ENCODE measurements at places on chromosomes 5 and 9.

- no peak for DNase-seq
Observed at GRCh38 chr9:126453156-126453963, 126.7 kb downstream of the MVB12B start.

DNA sequence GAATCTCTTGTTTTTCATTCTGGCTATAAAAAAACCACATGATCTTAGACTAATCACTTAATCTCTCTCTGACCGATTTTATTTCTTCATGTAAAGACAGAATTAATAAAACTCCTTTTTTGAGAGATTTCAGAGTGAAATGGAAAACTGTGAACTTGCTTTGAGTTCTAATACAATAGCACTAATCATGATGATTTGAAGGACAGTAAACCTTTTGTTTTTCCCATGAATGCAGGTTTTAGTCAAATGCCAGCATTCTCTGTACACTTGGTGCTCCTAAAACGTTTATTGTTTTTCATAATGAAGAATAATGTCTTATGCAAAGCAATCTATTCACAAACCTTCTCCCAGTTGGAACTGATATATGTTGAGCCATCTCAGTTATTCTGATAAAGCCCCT, 86.8 kb downstream of the SLC24A2 start:
- DNase-seq = no peak

DNA sequence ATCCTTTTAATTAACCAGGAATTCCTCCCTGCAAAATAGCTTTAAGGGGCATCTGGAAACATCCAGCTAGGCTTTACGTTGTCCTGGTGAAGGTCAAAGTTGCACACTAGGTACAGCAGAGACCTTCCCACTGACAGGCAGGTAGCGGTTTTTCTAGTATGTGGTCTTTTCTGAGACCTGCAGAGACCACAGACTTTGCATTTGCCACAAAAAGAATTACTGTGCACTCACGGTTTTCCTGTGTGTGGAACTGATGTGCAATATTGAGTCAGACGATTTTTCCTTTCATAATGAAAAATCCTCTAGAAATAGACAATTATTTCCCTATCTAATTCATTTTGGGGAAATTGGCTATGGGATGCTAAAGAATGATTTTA, 417.0 kb upstream of the ADAMTSL1 start:
- no peak for DNase-seq

- no peak for DNase-seq
Observed at GRCh38 chr9:71796100-71796767, 27.9 kb upstream of the CEMIP2 start.

GRCh38 chr9:20880675-20881074, 150.8 kb downstream of the HACD4 start:
- no peak for DNase-seq

GRCh38 chr5:164998142-164998541, 1492.7 kb downstream of the MAT2B start:
- DNase-seq = no peak

DNA sequence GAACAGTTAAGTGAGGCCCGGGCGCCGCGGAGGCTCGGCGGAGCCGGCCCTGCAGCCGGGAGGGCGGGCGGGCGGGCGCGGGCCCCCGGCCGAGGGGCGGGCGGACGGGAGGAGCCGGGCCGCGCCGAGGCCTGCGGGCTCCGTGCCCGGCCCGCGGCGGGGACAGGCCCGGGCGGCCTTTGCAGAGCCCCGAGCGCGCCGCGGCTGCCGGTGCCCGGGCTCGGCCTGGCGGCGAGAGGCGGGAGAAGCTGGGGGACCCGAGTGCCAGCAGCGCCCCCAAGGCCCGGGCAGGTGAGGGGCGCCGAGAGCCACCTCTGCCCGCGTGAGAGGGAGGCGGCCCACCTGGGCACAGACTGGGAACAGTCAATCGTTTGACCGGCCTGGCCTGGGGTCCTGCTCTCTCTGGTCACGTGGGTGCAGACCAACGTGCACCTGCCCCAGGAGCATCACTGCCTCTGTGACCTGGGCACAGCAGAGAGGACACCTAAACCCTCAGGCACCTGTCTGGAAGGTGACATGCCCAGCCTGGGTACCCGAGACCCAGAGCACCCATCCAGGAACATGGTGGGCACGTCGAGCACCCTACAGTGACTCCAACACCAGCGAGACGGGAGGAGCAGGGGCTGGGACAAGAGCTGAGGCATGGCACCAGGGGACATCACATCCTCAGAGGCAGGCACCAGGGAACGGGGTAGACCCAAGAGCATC, 531 bp downstream of the MVB12B start:
- DNase-seq = no peak

- DNase-seq = no peak
Observed at GRCh38 chr5:126490167-126490940, 67.1 kb downstream of the GRAMD2B start.

DNA sequence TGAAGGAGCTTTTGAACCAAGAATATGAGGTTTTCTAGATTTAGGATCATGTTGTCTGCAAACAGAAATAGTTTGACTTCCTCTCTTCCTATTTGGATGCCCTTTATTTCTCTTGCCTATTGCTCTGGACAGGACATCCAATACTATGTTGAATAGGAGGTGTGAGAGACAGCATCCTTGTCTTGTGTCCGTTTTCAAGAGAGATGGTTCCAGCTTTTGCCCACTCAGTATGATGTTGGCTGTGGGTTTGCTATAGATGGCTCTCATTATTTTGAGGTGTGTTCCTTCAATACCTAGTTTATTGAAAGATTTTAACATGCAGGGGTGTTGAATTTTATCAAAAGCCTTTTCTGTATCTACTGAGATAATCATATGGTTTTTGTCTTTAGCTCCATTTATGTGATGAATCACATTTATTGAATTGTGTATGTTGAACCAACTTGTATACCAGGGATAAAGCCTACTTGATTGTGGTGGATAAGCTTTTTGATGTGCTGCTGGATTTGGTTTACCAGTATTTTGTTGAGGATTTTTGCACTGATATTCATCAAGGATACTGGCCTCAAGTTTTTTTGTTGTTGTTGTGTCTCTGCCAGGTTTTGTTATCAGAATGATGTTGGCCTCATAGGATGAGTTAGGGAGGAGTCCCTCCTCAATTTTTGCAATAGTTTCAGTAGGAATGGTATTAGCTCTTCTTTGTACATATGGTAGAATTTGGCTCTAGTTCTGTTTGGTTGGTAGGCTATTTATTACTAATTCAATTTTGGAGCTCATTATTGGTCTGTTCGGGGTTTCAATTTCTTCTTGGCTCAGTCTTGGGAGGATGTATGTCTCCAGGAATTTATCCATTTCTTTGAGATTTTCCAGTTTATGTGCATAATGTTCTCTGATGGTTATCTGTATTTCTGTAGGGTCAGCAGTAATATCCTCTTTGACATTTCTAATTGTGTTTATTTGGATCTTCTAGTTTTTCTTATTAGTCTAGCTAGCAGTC, 41.2 kb upstream of the IFNE start:
- DNase-seq = no peak

- no peak for DNase-seq
Observed at GRCh38 chr9:75431375-75431774, 343.1 kb downstream of the OSTF1 start.

GRCh38 chr9:104769655-104770054, 5.7 kb downstream of the NIPSNAP3B start:
- DNase-seq = no peak

- no peak for DNase-seq
Observed at GRCh38 chr9:127629468-127630081, 17.5 kb downstream of the STXBP1 start.

GRCh38 chr9:136838314-136839228, 3.7 kb upstream of the AJM1 start:
- no peak for DNase-seq

DNA sequence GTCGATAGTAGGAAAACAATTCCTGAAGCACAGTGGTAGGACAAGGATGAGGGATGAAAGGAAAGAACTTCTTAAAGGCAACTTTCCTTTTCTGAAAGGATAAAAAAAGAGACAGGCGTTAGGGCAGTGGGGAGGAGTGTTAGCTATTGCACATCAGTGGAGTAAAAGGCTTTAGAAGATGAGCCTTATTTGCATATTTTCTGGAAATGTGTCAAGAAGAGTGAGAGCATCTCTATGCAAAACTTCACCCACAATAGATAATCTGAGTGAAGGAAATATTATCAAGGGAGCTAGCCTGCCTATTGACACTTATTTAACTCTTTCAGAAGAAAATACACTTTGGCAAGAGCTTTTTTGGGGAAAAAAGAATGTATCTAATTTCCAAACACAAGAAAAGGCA, 151.6 kb downstream of the MACIR start:
- no peak for DNase-seq

- DNase-seq = no peak
Observed at GRCh38 chr9:84750152-84750865, 80.8 kb downstream of the NTRK2 start.

- no peak for DNase-seq
Observed at GRCh38 chr9:96720435-96720834, 57.5 kb downstream of the ZNF510 start.

DNA sequence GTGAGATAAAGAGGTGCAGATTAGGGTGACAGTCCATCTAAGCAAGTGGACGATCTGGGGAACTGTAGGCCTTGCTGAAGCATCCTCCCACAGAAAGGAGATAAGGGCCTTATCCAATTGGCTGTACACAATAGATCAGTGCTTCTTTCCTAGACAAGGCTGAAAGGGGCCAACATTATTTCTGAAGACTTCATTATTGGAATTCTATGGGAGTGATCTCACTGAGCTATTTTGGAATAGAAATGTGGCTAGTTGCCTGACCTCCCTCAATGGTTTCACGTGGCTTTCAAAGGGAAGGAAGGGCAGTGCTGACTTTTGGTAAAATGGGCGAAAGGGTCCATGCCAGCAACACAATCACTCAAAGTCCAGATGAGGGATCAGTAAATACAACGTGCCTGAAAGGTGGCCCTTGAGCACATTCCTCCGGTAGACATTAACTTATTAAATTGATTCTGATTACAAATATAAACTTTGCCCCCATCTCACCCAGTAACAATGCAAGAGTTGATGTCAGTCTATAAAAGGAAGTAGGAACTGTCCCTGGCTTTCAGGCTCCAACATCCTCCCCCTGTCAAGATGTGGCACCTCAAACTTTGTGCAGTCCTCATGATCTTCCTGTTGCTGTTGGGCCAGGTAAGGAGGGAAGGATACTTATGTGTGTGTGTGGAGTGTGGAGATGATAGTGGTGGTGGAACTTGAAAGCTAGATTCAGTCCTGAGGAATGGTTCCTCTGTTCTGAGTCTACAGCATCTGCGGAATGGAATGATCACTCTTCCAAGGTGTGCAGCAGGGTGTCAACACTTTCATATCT, at the start of gene LEAP2:
Gene LEAP2 (plus strand): TSS at position 550 of the 811 bp plus-strand sequence. CDS start 27 bp downstream, at position 577.
- no peak for DNase-seq

GRCh38 chr5:138631096-138631928, 56.1 kb upstream of the HSPA9 start:
- no peak for DNase-seq

- DNase-seq = no peak
Observed at GRCh38 chr5:132639706-132640130, 18.3 kb upstream of the IL13 start.

GRCh38 chr9:131851414-131851813, 111.5 kb upstream of the RAPGEF1 start:
- DNase-seq = no peak

DNA sequence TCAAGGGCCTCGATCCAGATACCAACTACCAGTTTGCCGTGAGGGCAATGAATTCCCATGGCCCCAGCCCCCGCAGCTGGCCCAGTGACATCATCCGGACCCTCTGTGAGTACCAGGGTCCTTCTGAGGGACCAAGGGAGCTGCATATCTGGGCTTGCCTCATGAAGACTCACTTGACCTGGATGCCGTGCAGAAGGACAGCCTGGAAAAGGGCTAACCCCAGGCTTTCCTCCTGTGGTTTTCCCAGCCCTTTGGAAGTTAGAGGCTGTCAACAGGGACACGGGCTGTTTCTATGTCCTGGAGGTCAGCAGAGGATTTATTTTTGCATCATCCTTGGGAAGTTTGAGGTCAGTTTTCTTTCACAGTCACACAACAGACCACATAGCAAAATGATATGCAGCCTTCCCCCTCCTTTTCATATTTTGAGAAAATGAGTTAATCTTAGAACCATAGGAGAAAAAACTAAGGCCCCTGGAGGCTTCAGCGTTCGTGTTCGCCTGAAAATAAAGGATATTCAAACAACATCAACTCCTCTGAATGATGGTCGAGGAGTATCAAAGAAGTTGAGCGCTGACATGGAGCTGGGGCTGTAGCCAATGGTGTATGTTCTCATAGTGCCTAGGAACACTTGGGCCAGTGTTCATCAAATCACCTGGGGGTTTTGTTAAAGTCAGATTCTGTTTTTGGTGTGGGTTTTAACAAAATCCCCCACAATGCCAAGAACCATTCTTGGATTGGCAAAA, 112.2 kb downstream of the EGFLAM start:
- DNase-seq = no peak

DNA sequence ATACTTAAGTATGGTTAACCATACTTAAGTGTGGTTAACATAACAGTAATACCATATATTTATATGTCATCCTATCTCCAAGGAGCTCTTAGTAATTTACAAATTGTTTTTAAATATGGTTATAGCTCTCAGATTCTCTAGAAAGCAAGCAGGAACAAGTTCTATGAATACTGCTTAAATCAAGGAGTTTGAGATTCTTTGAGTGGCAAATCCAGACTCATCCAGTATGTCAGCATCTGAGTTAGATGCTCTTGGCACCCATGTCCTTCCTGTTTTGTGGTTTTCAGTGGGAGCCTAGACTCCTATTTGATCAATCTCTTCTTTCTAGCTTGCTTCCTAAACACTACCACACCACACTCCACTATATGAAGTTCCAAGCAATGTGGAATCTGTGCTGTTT, 114.7 kb upstream of the GDNF start:
- no peak for DNase-seq

DNA sequence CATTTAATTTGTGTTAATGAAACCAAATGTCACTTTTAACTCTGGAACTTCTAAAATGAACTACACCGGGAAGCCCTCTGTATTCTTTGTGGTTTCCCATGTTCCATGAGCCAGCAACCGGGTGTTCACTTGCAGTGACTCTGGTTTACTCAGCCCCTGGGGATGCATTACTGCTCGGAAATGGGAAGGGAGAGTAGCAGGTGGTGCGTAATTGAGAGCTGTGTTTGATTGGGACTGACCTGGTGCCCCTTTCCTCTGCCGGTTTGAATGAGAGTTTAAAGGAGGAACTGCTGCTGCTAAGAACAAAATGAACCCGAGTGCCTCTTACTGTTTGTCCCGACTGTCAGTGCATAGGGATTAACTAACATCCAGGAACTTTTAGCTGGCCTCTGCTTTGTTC, 100.1 kb upstream of the DHFR start:
- DNase-seq = no peak

GRCh38 chr5:119386596-119387344, 31.0 kb downstream of the TNFAIP8 start:
- DNase-seq = no peak

DNA sequence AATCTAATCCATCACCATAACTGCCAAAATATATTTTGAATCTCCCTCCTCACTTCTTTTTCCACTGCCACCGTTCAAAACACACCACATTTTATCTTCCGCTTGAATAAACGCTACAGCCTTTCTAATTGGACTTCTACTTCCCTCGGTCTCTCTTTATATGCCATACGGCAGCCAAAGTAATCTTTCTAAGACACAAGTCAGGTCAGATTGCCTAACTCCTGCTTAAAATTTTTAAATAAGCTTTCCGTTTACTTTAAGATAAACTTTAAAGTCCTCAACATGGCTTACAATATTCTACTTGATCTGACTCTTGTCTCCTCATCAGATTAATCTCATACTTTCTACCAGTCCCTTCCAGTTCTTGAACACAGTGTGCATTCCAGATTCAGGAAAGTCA, 9.7 kb downstream of the AFF4 start:
- DNase-seq = no peak

- DNase-seq = no peak
Observed at GRCh38 chr9:125183054-125183453, 6.5 kb downstream of the PPP6C start.
